ENCODE measurements at places on chromosomes 3 and 15.
A peak's percentile ranks its signal among the peaks of the same experiment; 100 is the strongest.

DNA sequence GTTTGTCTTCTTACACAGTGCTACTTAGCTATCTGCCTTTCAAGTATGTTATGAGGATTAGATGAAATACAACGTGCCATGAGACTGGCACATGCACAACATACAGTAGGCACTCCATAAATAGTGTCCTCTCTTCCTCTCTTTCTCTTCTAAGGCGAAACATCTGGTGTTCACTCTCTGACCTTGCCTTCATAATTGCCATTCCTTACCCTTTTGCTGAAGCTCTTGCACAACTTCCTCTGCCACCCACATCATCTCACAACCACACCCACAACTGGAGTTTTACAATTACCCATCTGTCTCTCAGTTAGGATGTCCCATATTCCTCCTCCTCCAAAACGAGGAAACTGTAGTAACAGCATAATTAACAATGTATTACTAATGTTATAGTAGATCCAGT lies 26.4 kb upstream of the ACP3 start:
- DNase-seq, result peak; percentile 34

GRCh38 chr15:68518046-68518445 lies 60.7 kb upstream of the CORO2B start:
- DNase-seq, result no peak

DNA sequence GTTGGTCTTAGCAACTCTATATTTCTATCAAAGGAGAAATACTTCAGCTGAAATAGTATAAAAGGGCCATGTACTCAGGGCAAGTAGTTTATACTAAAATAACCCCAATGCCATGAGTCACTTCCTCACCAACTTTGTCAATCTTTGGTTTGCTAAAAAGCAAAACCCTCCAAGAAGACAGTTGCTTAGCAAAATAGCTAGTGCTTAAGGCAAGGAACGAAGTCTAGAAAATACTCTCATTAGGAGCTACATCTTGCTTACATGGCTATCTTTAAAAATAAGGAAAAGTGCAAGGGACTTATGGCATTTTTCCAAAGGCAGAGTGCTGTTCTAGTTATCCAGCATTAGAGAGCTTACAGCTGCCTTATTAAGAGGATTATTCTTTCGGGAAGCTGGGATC lies 28.4 kb downstream of the P3H2 start:
- peak; percentile 46 for DNase-seq

- peak; percentile 46 for DNase-seq
Measured at GRCh38 chr3:151384741-151385174, at the start of gene P2RY12. TSS of gene P2RY12 (minus strand) at chr3:151384753. CDS start at chr3:151338845, 45,908 bp downstream.

GRCh38 chr3:64352639-64352992 lies 127.3 kb upstream of the PRICKLE2 start:
- DNase-seq, result no peak

- DNase-seq, result no peak
Measured at GRCh38 chr15:52193321-52193720, 2.1 kb upstream of the GNB5 start.

DNA sequence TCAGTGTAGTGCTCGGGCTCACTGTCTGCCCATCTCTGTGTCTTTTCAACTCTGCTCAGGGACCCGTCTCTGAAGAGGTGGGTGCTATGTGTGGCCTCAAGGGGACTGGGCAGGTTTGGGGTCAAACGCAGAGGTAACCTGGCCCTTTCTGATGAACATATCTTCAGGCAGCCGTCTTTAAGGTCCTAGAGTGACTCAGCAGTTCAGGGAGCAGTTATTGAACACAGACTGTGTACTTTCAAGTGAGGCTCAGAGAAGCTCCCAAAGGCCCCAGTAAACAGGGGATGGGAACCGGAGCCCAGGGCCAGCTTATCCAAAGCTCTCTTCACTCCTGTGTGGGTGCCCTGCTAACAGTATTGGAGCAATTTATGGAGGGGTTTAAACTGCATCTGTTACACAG lies 73.1 kb downstream of the WDR76 start:
- peak; percentile 24 for DNase-seq

Measured in common myeloid progenitor, CD34-positive (primary cell).